Renal cortical epithelial cell (primary cell): ENCODE measurements at places on chromosomes 16 and 17. TPM values are rescaled to one million over a fixed set of nuclear protein-coding genes. Genes with fewer than 3 reads are reported as not detected.

GRCh38 chr17:34675605-34676004, 96.2 kb downstream of the TMEM132E start:
- DNase-seq, result no peak

UBE2Z gene
- 71.5 and 97.1 TPM in 2 replicates for total RNA-seq

C16orf86 gene
- 4.6 and 11.1 TPM in 2 replicates for total RNA-seq

KRT222 gene
- 1.7 and 10.9 TPM in 2 replicates for total RNA-seq

GRCh38 chr16:12449374-12449773, 354.3 kb downstream of the CPPED1 start:
- no peak for DNase-seq

- DNase-seq, result peak; percentile 91
Measured at GRCh38 chr17:45705123-45706009, 78.8 kb upstream of the CRHR1 start.
